ENCODE measurements at places on chromosomes 2 and 18.

DNA sequence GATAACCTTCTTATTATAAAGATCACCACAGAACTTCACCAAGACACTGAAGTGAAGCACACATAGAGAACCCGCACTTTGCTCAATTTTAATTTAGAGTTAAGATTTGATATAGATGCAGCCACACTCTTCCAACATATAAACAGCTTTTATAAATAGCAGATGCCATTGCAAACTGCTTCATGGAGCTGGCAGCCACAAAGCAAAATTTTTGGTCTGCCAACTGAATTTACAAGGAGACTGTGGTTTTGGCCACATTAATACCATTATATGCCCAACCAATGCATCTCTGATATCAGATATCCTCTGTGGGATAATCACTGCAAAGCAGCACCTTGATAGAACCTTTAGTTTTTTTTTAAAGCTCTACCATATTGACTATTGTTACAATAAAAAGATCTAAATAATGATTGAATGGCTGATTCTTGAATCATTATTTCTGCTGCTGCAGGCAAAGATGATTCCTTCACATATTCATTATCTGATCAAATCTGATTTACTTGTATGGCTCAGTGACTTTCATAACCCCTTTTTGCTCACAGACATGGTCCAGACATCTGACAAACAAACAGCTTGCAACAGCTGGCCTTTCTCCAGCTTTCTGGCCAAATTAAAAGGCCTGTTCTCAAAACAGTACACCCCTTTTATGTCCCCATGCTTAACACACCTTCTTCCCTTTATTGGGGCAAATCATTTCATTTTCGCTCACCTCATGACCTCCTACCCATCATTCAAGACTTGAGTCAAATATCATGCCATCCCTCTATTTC lies 88.4 kb downstream of the METTL4 start:
- DNase-seq = no peak

GRCh38 chr18:44537526-44537925 lies 143.2 kb upstream of the SETBP1 start:
- DNase-seq = no peak

- DNase-seq = no peak
These were observed 27.2 kb upstream of the GALR1 start for GRCh38 chr18:77222464-77222863.

DNA sequence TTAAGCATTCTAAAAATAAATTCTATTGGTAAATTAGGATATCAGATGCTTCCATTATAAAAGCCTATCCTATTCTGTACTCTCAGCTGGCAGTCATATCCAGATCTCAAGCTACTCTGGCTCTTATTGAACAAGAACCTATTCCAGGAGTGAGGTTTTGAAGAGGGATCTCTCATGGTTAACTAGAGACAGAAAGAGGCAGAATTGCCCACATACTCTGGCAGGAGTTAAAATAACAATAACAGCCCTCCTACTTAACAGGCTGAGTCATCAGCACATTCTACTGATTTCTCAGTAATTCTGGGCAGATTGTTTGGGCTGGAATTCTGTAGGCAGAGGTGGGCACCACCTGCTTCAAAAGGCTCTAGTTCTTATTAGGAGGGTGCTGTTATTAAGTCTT lies 142.0 kb upstream of the UNC80 start:
- DNase-seq = peak; percentile 36

DNA sequence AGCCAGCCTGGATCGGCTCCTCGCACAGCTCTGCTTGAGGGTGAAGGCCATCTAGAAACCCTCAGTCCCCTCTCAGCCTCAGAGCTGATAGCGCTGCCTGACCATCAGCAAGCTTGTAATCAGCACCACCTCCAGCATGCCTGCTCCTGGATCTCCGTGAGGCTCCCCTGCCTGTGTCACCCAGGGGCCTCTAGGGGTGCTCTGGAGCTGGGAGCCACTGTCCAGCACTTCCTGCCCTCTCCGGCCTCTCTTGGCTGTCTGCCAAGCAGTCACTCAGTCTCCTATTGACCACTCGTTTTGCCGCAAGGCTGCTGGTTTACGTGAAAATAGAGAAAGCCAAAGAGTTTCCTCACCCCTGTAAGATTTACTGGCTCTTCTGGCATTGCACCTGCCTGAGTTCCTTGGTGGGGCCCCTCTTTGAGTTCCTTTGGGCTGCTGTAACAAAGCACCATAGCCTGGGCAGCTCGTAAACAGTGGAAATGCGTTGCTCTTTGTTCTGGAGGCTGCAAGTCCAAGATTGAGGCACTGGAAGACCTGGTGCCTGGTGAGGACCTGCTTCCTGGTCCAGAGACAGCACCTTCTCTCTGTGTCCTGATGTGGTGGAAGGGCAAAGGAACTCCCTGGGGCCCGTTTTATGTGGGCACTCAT lies 17.9 kb downstream of the CAPN10 start:
- peak; percentile 71 for DNase-seq
